ENCODE measurements at places on chromosomes 6 and 20.

- DNase-seq, result no peak
Observed at GRCh38 chr6:133301835-133302234, 60.7 kb downstream of the EYA4 start.

GRCh38 chr6:106883808-106884262 lies 90.7 kb downstream of the CD24 start:
- no peak for DNase-seq

DNA sequence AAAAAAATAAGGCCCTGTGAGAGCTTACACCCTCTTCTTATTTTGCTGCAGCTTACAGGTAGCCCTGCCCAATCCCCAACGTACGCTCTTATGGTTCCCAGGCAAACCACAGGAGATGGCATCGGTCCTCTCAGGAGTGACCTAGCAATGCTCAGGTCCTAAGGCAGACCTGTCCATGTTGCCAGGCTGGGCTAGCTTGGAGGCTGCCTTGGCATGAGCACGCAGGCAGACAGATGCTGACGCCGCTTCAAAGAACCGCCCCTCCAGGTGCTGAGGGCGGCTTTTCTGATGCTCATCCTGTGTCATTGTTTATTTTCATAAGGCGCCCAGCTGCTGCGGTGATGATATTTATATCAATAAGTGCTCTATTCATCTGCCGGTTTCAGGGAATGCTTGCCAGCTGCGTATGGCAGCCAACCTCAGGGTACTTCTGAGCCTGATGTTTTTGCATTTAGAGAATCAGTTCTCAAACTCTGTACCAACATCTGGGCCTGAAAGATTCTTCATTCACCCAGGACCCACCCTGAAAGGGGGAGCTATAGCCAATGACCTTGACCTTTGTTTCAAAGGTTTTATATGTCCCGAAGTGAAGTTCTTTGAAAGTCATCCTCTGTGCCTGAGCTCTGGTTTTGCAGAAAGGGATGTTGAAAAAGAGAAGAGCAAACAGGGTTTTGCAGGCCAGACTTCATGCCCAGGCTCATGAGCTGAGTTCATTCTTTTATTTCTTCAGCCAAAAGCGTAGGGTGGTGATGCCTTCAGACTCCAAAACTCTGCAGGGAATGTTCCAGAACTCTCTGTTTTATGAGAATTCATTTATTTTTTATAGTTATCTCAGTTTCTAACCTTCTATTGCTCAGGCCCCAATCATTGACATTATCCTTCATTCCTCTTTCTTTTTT lies 475.6 kb upstream of the CHD6 start:
- peak; percentile 85 for DNase-seq

GRCh38 chr20:39717936-39718335 lies 755.8 kb downstream of the DHX35 start:
- DNase-seq, result no peak

DNA sequence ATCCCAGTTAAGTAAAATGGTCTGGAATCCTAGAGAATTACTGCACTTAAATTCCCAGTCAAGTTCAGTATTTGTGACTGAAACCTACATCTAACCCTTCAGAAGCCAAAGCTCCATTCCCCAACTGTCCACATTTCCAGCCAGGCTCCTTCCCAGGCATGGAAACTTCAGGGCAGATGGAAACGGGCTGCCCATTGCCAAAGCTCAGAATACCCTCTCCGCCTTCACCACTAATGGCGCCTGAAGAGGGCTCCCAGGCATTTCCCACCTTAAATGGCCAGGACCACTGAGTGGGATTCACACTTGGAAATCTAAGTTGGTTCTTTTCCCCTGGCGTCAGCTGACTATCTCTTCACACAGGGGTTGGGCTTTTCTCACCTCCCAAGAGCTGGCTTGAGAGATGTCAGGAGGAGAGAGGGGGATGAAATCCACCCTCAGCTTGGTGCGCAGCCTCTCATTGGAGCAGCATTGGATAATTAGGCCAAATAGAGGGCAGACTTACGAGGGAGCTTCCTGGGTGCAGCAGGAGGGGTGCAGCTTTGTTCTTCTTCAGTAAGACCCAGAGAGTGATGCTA lies 82.9 kb downstream of the ANKRD60 start:
- DNase-seq, result no peak

- no peak for DNase-seq
Observed at GRCh38 chr20:47796971-47797370, 11.7 kb upstream of the SULF2 start.

DNA sequence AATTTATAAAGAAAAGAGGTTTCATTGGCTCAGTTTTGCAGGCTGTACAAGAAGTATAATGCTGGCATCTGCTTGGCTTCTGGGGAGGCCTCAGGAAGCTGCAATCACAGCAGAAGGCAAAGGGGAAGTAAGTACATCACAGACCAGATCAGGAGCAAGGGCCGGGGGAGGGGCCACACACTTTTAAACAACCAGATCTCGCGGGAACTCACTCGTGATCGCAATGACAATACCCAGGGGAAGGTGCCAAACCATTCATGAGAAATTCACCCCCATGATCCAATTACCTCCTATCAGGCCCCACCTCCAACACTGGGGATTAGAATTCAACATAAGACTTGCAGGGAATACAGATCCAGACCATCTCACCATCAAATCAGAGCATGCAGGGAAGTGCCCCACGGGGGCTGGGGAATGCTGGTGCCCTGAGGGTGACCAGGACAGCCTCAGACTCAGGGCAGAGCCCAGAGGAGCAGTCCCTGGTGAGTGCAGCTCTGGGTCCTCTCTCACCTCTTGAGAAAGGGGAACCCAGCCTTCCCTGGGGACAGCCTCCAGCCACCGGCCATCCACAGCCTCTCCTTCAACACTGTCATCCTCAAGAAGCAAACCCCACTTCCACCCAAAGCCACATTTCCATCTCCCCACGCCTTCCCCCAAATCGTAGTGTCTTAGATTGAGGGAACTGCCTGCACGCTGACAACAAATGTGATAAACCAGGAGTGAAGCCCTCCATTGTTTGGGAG lies 80.7 kb downstream of the ANKRD60 start:
- no peak for DNase-seq

DNA sequence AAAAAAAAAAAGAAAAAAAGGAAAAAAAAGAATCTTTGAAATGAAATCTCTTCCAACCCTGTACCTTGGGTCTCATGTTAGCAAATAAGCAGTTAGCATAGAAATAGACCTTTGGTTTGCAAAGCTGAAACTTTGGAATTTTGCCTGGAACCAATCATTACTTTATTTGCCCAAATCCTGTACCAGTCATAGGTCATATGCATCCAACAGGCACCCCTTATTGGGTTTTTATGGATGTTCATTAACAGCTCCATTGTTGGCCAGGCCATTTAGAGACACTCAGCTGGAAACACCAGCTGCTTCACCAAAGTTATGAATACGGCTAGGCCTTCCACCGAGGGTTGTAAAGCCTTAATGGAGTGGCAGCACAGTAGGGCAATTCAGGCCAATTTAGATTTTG lies 53.0 kb downstream of the ALDH8A1 start:
- no peak for DNase-seq

- no peak for DNase-seq
Observed at GRCh38 chr6:41741625-41742490, 5.3 kb downstream of the PGC start.

DNA sequence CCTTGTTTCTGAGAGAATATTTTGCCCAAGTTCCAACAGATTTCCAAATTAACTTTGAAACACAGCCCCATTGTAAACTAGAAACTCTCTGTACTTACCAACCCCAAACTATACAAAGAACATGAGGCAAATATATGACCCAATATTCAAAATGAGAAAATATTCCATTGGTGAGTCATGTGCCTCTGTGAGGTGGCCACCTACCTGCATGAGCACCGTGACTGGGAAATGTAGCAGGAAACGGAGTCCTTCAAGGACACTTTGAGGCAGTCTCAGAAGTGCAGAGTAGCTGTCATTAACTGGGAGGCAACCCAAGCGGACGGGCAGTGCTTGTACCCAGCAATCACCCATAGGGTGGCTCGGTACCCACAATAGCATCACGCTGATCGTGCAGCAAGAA lies 335.5 kb upstream of the NOX3 start:
- DNase-seq, result no peak

DNA sequence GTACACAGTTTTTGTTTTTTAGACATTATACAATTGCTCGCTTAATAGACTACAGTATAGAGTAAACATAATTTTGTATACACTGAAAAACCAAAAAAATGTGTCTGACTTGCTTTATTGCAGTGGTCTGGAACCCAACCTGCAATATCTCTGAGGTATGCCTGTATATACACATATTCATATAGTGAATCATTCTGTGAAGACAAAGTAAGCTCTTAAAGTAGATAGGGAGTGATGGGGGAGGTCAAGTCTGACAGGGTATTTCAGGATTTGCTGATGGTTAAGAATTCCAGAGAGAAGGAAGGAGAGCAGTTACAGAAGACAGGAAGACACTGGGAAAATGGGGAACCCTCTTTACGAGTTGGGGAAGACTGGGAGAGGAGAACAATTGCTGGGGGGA lies 417.9 kb downstream of the CD109 start:
- DNase-seq, result no peak

DNA sequence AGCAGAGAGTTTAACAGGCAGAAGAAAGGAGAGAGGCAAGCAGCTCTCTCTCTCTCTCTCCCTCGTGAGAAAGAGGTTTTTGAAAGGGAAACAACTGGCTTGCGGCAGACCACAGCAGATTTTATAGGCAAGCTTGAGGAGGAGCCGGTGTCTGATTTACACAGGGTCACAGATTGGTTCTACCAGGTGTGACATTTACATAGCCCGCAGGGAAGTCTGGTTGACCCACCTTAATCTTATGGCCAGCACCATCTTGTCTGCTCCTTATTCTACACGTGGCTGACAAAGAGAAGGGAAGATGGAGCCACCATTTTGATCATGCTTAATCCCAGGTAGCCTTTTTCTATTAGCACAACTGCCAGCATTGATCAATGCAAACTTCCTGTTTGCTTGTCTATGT lies 65.4 kb downstream of the OR2J2 start:
- DNase-seq, result no peak

GRCh38 chr6:56827908-56828649 lies 126.8 kb upstream of the BEND6 start:
- no peak for DNase-seq
